ENCODE measurements at places on chromosomes 16 and 17.
A peak's percentile ranks its signal among the peaks of the same experiment; 100 is the strongest.

DNA sequence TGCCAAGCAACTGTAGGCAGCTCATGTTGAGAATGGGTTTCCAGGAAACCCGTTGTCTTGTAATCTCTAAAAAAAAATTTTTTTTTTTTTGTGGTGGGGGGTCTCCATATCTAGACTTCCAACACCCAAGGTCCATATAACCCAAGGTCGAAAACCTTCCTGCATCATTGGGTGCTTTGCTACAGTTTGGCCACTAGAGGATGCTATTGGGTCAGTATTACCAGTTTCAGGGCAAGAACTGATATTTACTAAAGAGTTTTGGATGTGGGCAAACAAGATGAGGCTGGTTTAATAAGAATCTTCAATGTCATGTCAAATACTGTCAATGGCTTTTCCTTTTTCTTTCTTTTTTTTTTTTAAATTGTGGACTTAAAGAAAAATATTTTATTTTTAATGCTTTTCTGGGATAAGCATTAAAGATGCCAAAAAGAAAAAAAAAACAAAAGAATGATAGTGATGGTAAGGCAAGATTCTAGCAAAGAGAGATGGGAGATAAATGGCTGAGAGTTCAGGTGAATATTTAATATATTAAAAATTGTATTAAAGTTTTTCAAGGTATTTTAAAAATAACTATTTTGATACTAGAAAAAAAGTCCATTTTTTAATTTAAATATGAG lies 62.2 kb downstream of the DHRS7C start:
- peak; percentile 35 for DNase-seq

- DNase-seq, result no peak
Observed at GRCh38 chr17:49964769-49965523, 4.0 kb upstream of the DLX4 start.

DNA sequence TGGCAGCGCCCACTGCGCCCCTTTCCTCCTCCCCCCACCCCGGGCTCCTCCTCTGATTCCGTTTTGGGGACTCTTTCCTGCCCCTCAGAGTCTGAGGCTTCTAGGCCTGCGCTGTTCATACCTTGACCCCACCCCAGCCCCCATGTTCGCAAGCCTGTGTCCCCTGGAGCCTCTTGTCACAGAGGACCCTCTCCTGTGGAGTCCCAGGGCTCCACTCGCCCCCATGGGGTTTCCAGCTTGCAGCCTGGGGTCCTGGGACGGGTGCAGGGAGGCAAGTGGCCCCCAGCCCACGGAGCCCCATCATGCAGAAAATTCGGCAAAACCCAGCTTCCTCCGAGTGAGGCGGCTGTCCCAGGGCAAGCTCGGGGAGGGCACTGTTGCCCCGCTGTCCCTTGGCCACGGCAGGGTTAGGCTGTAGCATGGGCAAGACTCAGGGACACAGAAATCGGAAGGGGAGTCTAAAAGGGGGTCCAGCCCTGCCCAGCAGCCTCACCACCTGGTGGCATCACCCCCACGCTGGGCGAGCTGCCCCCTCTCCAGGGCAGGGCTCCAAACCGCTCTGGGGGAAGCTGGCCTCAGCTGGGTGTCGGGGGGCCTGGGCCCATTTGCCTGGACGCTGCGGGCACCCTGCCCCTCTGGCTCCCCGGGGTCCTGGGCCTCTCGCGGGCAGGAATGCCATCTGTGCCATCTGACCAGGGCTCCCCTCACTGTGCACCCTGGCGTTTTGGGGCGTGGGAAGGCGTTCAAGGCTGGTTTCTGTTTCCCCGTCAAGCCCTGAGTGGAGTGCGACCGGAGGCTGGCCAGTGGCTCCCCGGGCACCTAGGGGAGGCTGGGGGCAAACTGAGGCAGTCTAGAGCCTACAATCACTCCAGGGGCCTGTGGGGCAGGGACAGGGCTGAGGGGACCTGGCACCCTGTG lies 11.5 kb upstream of the BAHCC1 start:
- no peak for DNase-seq

- no peak for DNase-seq
Observed at GRCh38 chr17:77353684-77354419, 213.1 kb downstream of the SEC14L1 start.

DNA sequence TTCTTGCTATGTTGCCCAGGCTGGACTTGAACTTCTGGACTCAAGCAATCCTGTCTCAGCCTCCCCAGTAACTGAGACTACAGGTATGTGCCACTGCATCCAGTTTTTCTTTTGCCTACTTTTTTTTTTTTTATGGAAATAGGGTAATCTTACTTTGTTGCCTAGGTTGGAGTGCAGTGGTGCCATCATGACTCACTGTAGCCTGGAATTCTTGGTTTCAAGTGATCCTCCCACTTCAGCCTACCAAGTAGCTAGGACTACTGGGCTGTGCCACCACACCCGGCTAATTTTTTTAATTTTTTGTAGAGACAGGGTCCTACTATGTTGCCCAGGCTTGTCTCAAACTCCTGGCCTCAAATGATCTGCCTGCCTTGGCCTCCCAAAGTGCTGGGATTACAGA lies 10.0 kb downstream of the LRRC36 start:
- no peak for DNase-seq

DNA sequence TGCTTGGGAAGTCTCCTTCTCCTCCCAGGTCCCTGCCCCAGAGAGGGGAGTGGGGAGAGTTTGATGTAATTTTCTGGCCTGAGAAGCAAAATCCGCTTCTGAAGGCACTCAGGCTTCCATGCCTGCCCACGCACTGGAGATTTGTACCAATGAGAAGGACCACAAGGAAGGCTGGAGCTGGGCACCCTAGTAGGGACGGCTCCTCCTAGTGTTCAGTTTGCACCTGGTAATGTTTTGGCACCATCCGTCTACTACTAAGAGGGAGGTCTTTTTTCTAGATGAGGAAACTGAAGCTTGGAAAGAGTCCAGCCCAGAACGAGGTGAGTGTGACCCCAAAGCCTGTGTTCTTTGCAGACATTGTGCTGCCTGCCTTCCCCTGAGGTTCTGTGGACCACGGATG lies 83.6 kb upstream of the NLRP1 start:
- DNase-seq, result no peak

DNA sequence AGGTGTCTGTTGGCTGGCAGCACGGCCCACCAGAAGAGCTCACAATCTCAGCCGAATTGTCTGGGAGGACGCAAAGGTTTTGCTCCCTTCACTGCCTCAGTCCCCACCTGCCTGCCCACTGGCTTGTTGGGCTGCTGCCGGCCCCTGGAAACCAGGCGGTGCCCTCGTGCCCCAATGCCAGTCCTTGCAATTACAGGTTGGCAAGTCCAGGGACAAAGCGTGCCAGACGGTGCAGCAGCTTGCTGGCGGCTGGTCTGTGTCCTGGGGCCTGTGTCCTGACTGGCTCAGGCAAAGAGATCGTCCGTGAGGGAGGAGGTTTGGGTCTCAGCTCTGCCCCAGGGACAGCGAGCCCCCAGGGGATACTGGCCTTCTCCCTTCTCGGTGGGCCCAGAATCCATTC lies 24.6 kb upstream of the SPNS2 start:
- no peak for DNase-seq

DNA sequence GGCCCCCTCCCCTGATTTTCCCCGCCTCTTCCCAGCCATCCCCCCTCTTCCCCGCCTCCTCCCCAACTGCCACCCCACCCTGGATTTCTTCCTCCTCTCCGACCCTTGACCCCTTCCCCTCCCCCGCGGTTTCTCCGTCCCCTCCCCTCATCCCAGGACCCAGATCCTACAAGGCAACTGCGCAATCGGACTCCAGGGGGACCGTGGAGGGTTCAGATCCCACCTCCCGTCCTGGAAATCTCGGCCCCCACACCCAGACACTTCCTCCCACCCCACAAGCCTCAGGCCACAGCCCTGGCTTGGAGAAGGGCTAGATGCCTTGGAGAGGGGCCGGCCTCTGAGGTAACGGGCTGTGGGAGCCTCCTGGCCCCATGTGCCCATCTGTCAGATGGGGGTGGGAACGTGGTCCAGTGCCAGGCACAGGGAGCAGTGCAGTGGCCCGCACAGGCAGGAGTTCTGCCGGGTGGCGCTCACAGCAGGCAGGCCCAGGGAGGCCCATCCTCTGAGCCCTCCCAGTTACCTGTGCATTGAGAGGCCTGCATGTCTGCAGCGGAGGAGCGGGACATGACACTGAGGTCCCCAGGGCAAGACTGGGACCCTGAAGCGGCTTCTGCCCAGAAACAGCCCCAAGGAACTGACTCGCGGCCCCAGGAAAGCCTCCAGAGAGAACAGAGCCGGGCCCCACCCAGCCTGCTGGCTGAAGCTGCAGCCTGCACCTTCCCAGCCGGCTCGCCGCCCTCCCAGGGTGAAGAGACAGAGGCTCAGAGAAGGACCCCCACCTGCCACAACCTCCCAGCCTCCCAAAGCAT lies 16.7 kb downstream of the ZNF423 start:
- DNase-seq, result no peak

GRCh38 chr17:58289869-58290268 lies 9.1 kb upstream of the MPO start:
- DNase-seq, result no peak

- DNase-seq, result no peak
Observed at GRCh38 chr17:62674841-62675240, 47.4 kb downstream of the MRC2 start.

GRCh38 chr17:82273327-82274133 lies at the start of gene CSNK1D:
Gene CSNK1D (minus strand): TSS chr17:82273700. CDS start chr17:82273381, 319 bp downstream.
- no peak for DNase-seq

DNA sequence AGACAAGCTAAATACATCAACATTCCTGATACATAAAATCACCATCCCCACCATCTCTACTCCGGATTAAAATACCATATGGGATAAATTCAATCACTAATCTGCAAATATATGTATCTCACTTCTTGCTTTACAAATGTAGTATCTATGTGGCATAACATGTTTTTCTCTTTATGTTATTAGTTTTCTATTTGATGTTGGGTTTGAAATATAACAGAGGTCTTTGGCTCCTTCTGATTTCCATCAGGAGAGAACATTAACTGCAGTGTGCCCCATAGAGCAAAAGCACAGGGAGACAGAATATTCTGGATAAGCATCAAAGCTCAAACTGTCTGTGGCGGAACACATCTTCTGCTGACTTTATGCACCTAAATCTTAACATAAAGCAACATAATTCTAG lies 547.2 kb upstream of the CDH8 start:
- no peak for DNase-seq

DNA sequence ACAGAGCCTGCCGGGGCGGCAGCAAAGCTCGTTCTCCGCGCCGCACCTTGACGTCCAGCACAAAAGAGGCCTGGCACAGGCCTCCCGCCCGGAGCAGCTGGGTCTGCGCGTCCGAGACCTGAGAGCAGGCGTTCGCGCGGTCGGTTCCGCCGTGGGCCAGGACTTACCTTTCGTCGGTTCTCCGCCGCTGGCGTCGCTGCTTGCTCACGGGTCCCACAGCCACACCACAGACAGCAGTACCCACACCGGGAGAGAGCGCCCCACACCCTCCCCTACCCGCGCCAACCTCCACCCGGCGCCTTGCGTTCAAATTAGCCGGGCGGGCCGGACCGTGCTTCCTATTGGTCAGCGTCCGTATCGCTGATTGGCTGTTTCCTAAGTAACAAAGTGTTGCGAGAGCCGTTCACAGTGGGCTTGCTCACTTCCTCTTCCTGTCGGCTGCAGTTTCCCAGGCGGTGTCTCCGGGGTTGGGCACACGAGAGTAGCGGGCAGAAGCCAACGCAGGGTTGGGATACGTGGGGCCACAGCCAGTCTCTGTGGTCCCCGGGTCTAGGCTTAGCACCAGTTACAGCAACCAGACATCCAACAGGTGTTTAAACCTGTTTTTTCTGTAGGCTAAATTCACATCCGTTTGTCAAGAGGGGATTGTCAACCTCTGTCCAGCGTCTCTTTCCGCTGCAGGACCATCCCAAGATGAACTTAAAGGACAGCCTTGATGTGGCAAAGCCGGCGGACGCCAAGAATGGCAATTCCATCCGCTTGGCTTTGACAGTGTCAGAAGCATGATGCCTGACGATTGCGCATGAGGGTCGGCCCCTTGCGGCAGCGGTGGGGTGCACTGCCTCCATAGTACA lies at the start of gene KIF18B:
Gene KIF18B, minus strand, starts transcription at position 313 of the 854 bp plus-strand sequence. CDS start 11,429 bp downstream, outside the sequence.
- DNase-seq, result peak; percentile 92

DNA sequence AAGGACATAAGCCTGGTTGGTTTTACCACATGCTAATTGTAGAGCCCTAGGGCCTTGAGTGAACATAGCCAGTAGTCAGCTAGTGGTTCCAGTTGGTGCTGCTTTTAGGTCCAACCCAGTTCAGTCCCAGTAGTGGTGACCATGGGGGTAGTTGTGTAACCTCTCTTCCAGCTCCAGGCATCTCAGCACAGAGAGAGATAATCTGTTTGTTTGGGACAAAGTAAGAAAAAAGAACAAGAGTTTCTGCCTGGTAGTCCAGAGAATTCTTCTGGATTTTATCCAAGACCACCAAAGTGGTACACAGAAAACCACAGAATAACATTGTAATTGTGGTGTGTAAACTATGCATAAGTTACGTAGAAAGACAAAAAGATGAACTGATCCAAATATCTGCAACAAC lies 5.2 kb upstream of the CCL13 start:
- DNase-seq, result no peak

GRCh38 chr16:28937222-28937876 lies 5.6 kb downstream of the CD19 start:
- no peak for DNase-seq

DNA sequence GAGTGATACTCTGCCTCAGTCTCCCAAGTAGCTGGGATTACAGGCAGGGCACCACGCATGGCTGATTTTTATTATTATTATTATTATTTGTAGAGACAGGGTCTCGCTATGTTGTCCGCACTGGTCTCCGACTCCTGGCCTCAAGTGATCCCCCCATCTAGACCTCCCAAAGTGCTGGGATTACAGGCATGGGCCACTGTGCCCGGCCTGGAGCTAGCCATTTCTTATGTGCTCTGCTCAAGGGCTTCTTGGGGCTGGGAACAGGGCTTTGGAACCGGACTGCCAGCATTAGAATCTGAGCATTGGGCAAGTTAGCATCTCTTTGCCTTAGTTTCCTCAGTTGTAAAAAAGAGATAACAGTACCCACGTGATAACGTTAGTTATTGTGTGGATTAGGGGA lies 111.3 kb downstream of the C16orf78 start:
- DNase-seq, result no peak

DNA sequence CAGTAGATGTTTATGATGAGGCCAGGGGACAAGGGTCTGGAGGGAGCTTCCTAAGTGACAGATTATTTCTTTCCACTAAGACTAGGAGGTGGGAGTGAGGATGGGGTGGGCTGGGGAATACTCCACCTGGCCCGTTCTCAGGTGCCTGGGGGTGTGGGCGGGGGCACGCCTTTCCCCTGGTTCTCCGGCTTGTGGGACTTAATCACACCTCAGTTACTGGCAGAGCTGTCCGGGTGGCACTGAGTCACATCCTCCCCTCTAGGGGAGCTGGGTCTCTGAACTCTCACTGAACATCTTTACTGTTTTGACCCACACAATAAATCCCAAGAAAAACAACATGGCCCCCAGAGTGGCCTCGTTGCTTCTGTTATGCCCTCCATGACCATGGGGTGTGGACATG lies 332.8 kb downstream of the MAF start:
- DNase-seq, result no peak
